Amygdala (tissue), 56 donors: ENCODE measurements at places on chromosomes 11 and 22.

DNA sequence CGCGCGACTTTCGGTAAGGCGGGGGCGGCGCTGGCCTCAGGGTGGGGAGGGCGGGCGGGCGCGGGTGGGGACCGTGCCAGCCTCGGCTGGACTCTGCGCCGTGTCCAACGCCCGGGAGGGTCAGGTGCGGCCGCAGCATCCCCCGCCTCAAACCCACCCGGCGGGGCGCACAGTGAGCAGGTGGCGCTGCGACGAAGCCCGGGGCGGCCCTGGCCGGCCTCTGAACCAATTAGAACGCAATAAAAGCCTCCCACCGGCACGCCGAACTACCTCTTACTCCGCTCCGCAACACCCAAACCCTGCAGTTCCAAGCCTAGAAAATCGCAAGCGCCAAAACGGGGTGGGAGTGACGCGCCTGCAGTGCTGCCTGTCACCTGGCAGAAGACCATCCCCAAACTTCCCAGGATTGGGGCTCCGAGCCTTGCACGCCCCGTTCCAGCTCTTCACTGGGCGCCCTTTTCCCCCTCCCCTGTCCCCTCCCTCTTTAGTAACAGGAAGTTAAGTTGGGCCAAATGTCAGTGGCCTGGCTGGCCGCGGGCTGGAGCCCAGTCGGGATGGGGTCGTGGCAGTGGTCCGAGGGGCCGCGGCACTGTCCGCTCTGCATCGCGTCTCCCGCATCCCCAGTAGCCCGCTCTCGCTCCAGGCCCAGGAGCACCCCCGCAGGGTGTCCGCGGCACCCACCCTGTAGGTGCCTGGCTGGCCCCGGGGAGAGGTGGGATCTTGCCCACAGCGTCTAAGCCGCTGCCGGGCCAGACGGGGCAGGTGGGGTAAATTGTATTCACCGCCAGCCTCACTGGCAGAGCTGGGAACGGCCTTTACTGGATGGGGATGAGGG lies 541 bp downstream of the MICAL2 start:
- DNase-seq = no peak

DNA sequence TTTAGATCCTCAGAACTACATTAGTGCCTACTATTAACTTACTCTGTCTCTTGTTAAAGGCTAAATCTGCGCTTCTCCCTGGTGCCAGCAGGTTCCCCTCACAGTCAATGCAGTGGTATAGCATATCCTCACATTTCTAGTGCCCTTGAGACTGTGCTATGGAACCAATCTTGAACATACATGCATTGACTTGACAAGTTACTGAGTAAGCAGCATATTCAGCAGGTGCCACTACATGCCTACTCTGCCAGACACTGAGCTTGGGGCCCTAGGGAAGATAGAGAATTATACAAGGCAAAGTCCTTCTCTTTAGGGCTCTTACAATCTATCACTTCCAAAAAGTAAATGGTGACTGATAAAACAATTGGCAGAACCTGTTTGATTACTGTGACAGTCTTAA lies 3.2 kb downstream of the FUT4 start:
- DNase-seq = no peak

- no peak for DNase-seq
These were observed 14.7 kb downstream of the TBC1D10A start for GRCh38 chr22:30312053-30312452.

DNA sequence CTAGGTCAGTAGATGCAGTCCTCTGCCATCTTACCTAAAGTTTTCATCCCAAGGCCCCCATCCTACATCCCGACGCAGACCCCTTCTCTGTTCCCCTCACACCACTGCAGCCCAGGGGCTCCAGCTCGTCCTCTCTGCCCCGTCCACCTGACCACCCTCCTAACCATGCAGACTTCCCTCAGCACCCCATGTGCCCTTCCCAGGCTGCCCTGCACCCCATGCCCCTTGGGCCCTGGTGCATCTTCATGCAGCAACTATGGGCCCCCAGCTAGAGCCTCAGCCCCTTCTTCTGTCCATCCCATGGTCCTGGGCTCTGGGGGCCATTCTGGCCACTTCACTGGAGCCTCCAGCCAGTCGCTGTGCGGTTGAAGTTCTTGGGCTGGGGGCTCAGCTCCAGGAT lies 2.9 kb downstream of the PRR33 start:
- DNase-seq = no peak

DNA sequence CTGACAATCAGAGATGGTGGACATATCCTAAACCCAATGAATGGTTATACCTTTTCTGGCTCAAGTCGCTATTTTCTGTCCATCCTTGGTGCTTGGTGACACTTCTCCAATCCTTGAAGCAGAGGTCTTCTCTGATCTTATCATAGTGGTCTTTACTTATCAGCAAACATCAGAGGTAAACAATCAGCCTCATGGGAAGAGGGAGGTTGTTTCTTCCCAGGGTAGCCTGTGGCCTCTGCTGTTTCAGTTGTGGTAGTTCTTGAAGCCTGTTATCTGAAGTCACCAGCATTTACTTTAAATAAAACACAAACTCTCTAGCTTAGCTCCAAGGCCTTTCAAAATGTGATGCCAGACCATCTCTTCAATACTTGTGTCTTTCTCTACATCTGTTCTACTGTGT lies 66.7 kb downstream of the RRM1 start:
- no peak for DNase-seq

DNA sequence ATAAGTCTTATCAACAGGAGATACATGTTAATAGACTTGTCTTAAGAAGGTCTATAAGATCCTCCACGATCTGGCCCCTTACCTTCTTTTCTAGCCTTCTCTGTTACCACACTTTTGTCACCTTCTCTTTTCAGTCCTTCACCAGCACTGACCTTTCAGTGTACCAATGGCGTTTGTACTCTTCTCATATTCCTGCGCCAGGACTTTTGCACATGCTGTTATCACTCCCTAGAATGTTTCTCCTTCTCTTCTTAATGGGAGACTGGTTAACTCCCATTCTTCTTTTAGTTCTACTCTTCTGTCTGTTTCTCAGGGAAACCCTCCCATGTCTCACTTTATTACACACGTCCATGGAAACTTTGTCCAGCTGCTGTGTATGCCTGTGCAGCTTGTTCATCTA lies 4.4 kb upstream of the EED start:
- DNase-seq = no peak

DNA sequence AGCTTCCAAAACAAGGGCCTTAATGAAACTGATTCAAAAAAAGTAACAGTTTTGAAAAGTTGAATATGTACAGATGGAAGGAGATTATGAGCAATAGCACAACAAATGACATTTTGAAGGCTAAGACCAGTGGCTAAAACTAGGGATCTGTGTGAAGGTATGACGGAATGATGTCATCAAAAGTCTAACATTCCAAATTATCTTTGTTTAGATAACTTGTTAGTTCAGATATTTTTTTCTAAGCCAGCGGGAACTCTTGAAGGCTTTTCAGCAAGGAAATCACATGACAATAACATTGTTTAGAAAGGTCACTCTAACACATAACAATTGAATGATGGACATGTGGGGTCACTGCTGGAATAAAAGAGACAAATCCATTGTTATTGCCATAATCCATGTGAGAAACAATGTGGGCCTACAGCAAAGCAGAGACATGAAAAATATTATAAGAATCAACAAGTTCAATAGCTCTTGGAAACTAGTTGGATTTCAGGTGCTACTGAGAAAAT lies 260.5 kb downstream of the CASP12 start:
- no peak for DNase-seq

DNA sequence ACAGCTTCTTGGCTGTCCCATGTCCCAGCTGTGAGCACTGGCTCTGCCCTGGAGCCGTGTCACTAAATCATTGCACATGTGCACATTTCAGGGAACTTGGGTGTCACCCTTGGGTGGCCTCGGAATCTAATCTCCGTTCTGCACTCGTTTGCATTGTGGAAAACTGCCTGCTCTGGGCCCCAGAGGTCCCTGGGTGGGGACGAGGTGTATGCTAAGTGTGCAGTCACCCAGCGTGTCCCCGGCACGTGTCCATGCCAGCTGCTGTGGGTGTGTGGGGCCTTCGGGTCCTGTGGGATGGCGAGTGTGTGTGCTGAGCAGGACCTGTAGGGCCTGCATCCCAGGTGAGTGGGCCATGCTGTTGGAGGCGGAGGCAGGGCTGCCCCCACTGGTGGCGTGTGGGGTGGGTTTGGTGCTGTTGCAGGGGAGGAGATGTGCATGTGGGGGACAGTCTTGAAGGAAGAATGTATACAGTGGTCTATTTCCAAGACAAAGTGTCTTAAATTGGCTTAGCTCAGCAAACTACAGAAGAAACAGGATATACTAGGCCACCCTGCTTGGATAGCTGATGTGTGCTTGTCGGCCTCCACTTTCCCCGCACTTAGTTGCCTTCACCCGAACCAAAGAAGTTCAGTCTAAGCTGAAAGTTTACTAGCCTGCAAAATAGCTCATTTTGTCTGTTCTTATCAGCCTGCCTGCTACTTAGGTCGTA lies 14.6 kb downstream of the TANGO2 start:
- no peak for DNase-seq

DNA sequence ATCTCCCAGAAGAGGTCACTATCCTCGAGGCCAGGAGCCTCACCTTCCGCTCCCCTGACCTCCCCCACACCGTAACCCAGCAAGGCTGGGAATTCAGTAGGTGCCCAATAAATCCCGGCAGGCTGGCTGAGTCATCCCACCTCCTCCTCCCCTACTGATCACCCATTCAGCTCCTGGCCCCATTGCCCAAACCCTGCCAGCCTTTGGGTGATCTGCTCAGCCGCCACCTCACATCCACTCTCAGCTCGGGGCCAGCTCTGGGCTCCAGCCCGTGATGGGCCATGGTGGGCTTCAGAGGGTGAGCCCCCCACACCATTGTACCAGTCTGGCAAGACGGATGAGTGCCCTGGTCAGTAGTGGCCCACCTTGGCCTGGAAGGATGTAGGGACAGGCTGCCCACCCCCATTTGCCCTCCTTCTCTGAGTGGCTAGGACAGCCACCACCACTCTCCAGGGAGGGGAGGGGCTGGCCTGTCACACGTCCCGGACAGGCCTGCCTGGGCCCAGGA lies 8.2 kb downstream of the TRPM5 start:
- no peak for DNase-seq
